ENCODE measurements at places on chromosomes 2 and 18.

- DNase-seq = no peak
Observed at GRCh38 chr2:127624756-127625571, 21.0 kb upstream of the GPR17 start.

DNA sequence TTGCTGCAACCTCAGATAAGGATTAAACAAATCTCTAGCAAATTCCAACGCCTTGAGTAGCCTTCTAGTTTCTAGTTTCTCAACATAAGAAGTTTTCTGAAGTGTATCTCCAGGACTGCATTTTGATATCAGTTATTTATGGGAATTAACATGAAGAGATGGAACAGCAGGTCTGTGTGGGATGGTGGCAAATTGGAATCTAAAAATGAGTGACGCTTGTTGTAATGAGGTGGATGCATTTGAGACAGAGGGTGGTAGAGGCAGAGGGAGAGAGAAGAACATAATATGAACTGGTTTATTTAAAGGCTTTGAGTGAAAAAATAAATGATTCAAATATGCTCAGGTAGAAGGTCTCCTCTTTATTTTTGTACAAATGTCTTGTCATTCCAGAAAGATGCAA lies 446.8 kb upstream of the GCFC2 start:
- DNase-seq = no peak

DNA sequence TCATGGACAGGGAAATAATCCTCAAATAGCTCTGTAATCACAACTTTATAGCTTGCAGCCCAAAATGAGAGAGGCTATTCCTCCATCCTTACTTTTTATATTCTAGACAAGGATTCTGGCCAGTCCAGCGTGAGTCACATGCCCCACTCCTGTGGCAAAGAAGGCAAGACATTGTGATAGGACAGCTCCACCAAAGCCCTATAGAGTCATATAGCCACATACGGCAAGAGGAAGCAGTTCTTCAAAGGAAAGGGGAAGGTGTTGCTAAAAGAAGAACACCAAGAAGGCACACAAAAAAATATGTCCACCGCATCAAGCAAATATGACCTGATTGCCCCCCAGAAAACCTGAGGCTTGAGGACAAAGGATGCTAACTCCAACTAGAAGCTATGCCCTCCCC lies 3.4 kb upstream of the GFPT1 start:
- no peak for DNase-seq

DNA sequence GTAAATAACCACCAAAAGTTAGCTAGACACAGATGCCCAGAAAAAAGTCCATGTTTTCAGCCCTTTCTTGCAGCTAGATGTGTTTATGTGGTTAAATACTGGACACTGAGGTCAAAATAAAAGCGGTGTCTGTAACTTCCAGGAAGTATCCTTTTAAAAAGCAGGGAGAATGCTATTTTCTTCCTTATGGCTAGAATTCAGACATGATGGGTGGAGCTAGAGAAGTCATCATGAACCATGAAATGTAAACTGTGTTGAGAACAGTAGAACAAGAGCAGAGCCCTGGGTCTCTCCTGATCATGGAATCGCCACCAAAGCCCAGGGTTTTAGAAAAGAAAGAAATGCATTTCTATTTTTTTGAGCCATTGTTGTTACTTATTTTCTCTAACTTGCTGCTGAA lies 41.3 kb upstream of the GALNT3 start:
- no peak for DNase-seq

GRCh38 chr2:144707736-144708326 lies 187.9 kb upstream of the ZEB2 start:
- DNase-seq = no peak

GRCh38 chr2:175454953-175455389 lies 273.5 kb upstream of the ATP5MC3 start:
- no peak for DNase-seq

DNA sequence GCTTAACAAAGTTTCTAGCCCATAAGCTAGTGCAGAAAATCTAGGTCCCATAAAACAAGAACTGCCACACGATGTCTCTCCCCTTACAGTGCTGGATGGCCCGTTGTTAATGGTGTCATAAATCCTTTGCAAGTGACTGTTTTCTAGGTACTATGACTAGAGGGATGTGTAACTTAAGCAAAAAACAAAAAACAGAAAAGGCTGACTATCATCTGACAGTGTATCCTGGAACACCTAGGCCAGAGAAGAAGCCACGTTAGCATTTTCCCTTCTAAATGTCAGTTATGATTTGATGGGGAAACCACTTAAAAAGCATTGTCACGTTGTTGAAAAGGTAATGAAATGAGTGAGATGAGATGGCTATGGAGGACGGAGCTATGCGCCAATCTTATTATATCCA lies 2.4 kb downstream of the CASP8 start:
- no peak for DNase-seq

GRCh38 chr18:79465392-79465991 lies 69.8 kb downstream of the NFATC1 start:
- DNase-seq = no peak

- no peak for DNase-seq
Observed at GRCh38 chr2:143399631-143400069, 270.4 kb downstream of the ARHGAP15 start.

DNA sequence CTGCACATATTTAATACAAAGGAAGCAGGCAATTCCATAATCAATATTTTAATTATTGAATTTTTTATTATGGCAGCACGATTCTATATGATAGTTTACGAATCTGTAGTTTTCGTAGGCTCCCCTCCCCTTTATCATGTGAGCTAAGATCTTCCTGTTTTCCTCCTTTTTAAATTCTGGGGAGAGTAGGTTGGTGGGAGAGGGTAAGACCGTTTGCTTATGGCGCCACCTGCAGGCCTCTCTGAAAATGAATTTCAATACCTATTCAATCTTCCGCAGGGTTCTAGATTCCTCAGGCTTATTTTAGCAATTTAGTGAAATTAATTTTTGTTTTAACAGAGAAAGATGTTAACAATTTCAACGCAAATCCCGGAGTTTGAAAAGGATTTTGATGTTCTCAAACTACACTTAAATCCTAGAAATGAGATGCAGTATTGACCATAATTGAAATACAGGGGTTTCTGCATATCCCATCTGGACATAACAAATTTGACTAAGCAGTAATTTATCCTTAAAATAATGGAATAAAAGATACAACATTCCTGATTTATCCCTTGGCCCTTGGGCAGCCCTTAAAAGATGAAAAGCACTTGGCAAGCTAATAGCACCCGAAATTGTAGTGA lies 12.8 kb upstream of the GBX2 start:
- peak; percentile 31 for DNase-seq

DNA sequence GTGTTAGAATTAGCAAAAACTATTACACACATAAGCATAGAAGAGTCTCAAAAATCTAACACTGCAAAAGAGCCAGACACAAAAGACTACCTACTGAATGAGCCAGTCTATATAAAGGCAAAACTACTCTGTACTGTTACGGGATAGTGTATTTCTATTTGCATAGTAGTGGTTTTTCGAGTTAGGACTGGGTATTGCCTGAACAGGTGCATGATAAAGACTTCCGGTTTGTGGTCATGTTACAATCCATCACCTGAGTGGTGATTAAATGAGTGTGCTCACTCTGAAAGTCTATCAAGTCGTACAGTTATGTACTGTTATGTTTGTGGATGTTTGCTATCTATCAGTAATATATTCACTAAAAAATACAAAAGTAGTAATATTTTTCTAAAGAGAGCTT lies 523.3 kb upstream of the SYT4 start:
- no peak for DNase-seq

DNA sequence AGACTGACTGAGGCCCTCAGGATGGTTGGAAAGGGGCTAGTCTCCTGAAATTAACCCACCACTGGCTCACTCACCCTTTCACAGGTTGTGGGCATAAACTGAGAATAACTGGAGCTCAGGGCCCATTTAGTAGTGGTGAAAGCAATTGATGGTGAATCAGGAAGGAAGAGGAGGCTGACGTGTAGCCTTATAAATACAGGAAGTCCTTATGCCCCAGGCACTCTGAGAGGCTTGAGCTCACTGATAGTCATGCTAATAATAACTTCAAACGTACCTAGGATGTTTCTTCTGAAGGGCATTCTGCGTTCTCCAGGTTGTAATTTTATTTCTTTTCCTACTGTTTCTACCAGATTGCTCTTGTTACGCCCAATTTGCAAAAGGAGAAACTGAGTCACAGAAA lies 328.4 kb downstream of the CLIP4 start:
- no peak for DNase-seq

DNA sequence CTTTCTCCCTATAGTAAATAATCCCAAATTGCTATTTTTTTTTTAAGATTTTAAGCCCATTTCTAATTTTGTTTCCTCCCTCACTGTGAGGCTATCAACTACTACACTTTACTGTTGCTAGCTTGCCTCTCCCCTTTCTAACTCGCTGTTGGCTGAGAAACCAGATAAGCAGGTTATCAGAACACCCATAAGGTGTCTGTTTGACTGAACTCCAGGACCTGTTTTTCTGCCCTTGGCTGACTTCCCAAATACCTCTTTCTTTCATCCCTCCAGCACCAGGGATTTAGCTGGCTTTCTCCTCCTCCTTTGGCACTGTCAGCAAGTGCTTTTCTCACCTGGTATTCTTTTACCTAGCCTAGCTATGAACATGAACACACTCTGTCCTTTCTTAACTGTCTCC lies 11.1 kb downstream of the TRAK2 start:
- no peak for DNase-seq

GRCh38 chr2:207640160-207640559 lies 15.0 kb upstream of the METTL21A start:
- DNase-seq = no peak

GRCh38 chr2:55781542-55781941 lies 87.9 kb upstream of the PNPT1 start:
- DNase-seq = no peak
